Lower leg skin (tissue), 4 donors: ENCODE measurements at places on chromosomes 3 and 15.

- DNase-seq: no peak
Observed at GRCh38 chr3:148718982-148719862, 21.5 kb downstream of the AGTR1 start.

DNA sequence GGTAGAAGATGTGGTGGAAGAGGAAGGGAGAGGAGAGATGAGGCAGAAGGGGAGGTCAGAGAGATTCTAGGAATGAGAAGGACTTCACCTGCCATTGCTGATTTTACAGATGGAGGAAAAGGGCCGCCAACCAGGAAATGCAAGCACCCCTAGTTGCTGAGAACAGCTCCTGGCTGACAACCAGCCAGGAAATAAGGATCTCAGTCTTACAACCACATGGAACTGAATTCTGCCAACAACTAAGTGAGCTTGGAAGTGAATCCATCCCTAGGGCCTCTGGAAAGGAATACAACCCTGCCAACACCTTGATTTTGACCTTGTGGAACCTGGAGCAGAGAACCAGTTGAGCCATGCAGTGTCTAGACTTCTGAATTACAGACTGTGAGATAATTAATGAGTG, 86.6 kb downstream of the EDEM1 start:
- no peak for DNase-seq

GRCh38 chr3:12706504-12707253, 42.8 kb upstream of the RAF1 start:
- peak; percentile 44 for DNase-seq

DNA sequence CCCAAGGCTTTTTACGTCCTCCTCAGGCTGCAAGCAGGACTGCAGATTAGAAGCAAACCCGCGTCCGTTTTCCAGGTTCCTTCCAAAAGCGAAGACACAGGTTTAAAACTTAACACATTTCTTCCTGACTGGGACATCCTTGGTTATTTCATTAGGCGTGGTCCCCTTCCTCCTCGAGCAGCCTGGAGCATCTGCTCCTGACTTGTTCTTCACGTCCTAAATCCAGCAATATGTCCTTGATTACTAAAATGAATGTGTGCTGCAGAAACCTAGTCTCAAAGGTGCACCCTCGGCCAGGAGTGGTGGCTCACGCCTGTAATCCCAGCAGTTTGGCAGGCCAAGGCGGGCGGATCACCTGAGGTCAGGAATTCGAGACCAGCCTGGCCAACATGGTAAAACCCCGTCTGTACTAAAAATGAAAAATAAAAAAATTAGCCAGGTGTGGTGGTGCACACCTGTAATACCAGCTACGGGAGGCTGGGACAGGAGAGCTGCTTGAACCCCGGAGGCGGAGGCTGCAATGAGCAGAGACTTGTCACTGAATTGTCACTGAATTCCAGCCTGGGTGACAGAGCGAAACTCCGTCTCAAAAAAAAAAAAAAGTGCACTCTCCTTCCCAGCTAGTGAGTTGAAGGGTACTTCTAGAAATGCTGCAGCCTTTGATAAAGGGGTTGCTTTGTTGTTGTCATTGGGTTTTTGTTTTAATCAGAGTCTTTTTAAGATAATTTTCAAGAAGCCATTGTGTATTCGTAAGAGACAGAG, 842 bp upstream of the LRIG1 start:
- no peak for DNase-seq

DNA sequence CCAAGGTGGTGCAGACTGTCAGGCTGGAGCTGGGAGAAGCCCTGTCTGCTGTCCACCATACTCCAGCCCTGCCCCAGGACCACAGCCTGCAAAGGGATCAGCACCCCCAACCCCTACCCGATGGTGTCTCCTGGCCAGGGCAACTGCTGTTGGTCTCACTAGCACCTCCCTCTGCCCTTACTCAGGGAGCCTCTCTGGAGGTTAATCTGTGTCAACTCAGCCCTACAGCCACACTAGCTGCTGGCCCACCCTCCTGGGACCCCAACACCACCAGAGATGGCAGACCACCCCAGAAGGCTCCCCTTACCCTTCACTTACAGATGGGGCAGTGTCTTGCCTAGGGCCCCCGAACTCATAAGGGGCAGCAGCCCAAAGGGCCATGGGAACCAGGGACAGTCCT, 65.2 kb downstream of the TLE3 start:
- DNase-seq: no peak
